Progenitor cell of endocrine pancreas (in vitro differentiated cells): ENCODE measurements at places on chromosomes 2 and 18.

DNA sequence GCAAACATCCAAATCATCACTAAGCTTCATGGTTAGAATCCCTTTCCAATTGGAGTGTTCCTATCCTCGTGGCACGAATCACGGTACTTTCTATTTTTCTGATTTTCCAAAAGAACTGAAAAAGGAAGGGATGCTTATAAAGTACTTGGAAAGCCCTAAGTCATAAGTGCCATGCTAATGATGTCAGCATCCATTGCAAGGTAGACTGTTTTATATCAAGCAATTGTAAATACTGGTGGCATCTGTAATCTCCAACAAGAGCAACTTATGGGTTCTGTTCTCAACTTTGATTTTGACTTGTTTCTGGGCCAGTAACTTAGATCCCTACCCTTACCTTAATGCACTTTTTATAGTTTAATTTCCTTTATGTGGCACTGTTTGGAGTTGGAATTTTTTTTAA, 619.5 kb downstream of the BCL11A start:
- no peak for DNase-seq

DNA sequence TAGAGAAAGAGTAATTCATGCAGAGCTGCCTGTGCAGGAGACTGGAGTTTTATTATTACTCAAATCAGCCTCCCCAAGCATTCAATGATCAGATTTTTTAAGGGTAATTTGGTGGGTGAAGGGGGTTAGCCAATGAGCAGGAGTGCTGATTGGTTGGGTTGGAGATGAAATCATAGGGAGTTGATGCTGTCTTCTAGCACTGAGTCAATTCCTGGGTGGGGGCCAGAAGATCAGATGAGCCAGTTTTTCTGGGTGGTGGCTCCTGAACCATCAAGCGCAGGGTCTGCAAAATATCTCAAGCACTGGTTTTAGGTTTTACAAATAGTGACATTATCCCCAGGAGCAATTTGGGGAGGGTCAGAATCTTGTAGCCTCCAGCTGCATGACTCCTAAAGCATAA, 312.8 kb upstream of the THSD7B start:
- DNase-seq = no peak

- peak; percentile 52 for DNase-seq
Measured at GRCh38 chr2:150485871-150486538, 1.5 kb downstream of the RND3 start.

GRCh38 chr2:239697399-239698164, 296.8 kb upstream of the HDAC4 start:
- DNase-seq = no peak

- DNase-seq = no peak
Measured at GRCh38 chr2:196286821-196287220, 115.4 kb upstream of the STK17B start.

- no peak for DNase-seq
Measured at GRCh38 chr18:60466677-60467076, 94.1 kb upstream of the MC4R start.

- DNase-seq = no peak
Measured at GRCh38 chr2:197810016-197810415, 5.6 kb downstream of the PLCL1 start.

DNA sequence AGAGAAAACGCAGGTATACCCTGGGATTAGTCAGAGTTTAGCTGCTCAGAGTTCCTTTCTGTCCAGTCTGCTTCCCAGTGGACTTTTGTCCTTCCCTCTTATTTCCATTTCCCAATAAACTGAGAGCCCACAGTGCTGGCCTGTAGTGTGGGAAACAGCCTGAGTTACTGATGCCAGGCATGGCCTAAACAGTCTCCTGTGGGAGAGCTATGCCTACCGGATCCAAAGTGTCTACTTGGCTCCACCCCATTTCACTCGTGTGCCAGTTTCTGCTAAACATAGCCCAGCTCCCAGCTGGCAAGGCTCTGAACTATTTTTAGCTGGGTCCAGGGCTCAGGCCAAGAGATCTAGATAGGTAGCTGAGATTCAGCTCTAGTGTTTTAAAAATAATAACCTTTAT, 15.6 kb upstream of the PPP1CB start:
- DNase-seq = no peak

DNA sequence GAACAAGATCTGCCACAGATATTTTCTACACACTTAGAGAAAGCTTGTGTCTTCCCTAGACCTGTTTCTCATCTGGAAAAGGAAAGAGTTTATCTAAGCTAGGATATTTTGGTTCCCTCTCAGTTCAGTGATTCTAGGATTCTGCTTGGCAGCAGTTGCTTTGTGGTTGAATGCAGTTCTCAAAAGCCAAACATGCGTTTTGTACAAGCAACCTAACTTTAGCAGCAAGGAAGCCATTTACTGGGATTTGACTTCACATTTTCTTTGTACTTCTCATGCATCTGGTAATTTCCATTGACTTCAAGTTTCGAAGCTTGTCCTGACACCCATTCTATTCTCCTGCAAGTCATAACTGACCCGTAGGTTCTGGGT, 33.3 kb downstream of the VSNL1 start:
- DNase-seq = no peak

DNA sequence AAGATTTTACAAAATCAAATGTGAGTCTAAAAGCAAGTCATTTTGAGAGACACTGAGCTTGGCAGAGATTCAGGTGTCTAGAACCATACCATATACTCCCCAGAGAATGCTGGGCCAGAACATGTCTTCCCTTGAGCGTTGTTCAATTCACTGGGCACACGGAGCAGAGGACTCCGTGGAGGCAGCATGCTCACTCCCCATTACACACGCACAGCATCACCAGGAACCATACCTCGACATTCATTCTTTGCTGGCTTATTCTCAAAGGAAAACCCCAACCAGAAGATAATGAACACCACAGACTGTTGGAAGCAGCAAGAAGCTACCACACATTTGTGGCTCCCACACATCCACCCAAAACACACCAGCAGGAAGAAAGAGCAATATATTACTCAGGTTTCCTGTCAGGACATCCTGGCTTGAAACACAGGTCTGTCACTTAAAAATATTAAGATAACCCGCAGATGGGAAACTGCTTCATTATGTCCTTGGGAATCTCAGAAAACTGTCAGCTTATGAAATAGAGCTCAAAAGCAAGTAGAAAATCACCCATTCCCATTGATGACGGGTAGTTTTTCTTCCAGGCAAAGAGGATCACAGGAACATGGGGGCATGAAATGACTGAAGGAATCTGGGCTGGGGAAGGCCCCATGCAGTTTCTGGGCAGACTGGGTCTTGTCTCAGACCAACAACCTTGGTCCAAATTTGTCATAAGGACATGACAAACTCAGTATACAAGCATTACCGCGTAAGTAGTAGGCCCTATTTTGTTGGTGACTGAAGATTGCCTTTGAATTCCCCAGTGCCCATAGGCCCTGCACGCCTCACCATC, 46.4 kb downstream of the PCBP1 start:
- no peak for DNase-seq

GRCh38 chr2:12761104-12761503, 44.4 kb downstream of the TRIB2 start:
- no peak for DNase-seq

DNA sequence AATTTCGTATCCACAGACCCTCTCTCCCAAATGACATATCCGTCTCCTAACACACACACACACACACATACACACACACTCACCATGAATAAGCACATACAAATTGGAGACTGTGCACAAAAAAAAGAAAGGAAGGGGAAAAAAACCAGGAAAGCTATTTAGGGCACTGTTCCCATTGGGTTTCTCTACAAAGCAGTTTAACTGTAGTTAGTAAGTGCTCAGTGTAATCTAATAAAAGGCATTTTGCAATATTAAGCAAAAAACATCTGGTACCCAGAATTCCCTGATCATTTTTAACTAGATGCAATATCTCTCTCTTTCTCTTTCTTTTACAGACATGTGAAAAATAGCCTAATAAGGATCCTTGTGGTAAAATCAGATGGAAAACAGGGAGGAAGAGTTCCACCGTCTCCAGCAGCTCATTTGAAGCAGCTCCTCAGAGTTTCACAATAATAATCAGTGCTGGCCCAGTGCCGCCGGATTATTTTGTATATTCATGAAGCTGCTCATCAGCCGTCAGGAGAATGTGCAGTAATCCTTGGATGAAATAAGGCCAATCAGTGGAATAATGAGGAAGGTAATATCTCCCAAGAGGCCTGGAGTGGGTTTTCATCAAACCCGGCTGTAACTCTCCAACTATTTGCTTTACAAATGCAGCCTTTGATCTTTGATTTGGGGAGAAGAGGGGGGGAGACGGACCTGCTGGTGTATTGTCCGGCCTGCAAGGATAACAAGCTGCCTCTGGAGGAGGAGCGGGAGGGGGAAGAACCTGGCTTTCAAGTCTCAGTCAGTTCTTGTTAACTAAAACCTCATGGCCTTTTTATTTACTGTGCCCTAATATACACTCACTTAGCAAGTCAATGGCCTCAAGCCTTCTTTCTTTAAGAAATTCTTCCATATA, 227.6 kb upstream of the SMIM21 start:
- DNase-seq = no peak

GRCh38 chr2:213691351-213691750, 407.1 kb downstream of the SPAG16 start:
- DNase-seq = no peak

GRCh38 chr2:88563129-88563528, 64.1 kb downstream of the EIF2AK3 start:
- DNase-seq = no peak

DNA sequence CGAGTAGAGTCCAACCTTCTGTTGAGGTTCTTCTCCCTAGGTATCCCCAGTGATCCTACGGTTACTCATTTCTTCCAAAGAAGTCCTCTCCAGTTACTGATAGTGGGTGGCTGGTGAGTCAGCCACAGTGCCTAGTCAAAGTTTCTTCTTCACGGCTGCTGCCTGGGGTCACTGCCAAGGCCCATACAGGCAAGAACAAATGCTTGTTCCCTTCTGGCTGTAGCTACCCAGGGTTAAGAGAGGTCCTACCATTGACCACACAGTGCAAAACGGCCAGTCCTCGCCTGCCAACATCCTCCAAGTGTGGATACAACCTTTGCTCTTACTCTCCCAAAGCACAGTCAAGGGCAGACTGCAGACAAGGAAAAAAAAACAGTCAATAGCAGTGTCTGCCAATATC, 2.9 kb upstream of the PTPN4 start:
- no peak for DNase-seq

DNA sequence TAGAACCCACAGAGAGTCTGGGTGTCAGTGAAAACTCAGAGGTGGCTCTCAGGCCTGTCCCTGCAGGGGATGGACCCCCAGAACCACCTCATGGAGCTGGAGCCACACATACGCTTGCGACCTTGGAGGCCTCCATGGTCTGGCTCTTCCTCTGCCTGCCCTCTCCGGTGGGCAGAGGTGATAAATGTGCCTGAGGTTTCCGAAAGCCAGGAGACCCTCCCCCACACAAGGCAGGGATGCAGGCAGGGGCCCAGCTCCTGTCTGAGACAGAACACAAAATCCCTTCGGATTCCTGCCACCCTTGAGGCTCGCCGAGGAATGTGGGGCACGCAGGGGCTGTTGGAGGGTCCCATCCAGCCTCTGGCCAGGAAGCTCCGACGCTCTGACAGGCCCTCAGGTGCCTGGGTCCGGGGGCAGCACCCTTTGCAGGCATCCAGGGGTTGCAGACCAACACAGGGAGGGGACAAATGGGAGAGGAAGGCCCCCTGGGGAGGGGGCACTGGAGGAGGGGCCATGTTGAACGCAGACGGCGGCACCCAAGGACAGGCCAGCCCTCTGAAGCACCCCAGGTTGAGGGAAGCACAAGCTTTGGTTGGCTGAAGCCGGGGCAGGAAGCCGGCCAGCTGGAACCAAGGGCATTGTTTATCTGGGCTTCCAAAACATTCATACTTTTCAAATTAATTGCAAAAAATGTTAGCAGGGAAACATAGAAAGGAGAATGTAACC, 4.1 kb upstream of the SNED1 start:
- DNase-seq = peak; percentile 6

DNA sequence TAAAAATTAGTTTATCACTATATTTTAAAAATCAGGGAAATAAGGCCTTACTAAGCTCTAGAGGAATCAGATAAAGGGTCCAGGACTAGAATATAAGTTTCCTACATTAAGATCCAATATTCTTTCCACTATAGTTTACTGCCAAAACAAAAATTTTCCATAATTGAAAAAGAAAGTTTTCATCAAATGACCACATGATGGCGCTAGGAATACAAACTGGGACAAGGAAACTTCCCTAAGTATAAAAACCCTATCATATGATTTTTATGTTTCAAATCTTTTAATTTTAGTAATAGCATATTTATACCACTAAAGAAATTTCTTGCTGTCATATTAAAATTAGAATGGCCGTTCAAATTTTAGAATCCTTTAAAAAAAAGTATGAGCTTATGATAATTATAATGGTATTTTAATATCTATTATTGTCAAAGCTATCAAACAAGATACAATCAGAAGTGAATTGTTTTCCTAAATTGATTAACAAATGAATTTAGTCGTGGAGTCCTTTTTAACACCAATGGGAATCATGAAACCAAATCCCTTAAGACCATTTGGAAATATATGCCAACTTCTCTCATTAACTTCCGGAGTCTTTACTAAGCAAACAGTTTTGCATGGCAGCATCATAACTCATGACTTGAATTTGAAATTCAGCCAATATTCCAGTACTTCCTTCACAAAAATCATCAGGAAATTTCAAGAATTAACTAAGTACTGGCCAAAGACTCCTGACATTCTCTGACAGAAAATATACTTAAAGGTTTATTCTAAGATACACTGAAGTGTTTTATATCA, 70.3 kb downstream of the SCN1A start:
- no peak for DNase-seq

DNA sequence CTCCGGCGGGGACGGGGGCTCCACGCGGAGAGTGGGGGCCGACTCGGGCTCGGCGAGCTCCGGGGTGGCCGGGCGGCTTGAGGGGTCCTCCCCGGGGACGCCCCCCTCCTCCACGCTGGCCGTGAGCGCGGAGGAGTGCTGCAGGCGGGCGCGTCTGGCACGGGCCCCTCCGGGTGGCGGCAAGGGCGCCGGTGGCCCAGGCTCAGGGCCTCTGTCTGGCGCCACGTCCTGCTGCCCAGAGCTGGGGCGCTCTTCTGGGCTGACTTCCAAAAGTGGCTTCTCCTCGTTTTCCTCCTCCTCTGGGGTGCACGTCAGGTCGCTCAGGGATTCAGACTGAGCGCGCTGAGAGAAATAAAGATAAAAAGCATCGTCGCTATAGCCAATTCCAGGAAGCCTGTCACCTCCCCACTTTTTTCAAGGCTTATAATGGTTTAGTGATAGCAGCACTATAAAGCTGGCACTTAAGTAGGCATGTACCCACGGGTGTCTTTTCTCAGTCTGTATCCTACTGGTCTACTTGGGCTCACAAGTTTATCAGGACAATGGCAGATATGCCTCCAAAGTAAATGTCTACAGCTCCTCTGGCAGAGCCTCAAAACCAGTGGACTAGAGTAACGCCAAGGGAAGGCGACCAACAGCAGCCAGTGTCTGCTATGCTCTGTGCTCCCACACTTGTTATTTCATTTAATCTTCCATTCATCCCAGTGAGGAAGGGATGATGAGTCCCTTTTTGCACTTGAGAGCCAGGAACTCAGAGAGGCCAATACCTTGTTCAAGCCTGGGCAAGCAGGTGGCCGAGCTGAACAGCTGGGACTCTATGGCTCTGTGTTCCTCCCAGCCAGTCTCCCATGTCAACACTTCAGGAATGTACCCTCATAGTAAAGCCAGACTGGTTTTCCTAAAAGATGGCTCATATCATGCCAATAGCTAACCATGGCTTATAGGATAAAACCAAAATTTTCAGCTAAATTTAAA, 92.6 kb upstream of the MGAT4A start:
- DNase-seq = no peak
